ENCODE measurements at places on chromosomes 16 and 17. TPM values are rescaled to one million over a fixed set of nuclear protein-coding genes. Genes with fewer than 3 reads are reported as not detected.

The SUZ12 gene
- total RNA-seq, result 24.5 TPM

The KRT20 gene
- 0.17 TPM for total RNA-seq

The GRIN2A gene
- not detected for total RNA-seq

The LGALS9 gene
- total RNA-seq, result 1.1 TPM

The CCL8 gene
- not detected for total RNA-seq

Measured in A549 treated with CpdA at 1 μM for 4 hours (cell line).